ENCODE measurements at places on chromosomes 1 and 21. TPM values are rescaled to one million over a fixed set of nuclear protein-coding genes. Genes with fewer than 3 reads are reported as not detected.

GRCh38 chr1:159092036-159092760 lies 15.6 kb upstream of the AIM2 start:
- ATAC-seq = no peak

DNA sequence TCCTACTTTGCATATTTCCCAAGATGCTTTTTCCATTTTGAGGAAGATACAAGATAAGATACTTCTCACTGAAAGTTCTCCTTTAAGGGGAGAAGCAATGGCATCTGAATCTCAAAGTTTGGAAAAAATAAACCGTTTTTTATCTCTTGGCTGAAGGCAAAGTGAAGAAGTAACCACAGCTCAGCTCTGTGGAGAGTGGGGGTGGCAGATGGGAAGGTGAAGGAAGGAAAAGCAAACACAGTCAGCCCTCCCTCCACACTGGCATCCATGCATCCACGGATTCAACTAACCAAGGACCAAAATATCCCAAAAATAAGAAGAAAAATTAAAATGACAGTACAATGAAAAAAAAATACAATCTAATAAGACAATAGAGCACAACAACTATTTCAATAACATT lies 211.1 kb downstream of the RGS7 start:
- ATAC-seq = no peak

DNA sequence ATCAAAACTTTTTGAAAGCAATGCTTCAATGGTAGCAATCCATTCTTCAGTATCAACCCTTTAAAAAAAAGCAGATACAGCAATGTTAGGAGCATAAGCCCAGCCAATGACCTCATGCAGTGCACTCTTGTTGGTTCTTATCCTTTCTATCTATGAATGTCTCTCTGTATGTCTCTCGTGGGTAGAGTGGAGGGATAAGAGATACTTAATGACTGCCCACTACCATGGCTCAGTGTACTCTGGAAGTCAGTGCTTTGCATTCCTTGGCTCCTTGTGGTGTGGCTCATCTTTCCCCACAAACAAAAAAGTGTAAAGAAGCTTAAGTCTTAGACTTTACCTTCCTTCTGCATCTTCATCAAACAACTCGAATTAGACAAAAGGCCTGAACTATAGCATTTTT lies 50.3 kb downstream of the PCSK9 start:
- ATAC-seq = no peak

DNA sequence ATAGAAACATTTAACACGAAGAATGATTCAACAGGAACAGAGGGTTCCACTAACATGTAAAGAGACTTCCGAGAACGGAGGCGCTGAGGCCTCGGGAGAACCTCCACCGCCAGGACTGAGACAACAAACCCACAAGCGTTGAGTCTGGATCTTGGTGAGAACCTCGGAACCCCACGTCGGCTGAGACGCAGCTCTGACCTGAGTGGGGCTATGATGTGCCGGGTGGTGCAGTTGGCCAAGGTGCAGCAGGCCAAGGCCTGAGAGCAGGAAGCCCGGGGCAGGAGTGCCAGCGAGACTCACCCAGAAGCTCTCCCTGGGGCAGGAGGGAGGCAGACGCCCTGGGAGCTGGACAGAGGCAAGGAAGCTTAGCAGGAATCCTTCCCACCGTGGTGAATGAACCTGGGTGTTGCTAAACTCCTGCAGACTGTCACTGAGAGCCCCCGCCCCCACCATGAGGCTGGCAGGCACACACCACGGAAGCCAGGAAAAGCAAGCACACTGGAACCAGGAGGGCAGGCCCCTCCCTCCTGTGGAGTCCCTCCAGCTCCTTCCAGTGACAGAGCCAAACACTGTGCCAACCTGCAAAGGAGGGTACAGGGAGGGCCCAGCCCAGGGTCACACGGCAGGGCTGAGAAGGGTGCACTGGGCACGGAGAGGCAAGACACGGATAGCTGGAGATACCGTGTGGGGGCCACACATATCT lies 34.8 kb downstream of the WDR4 start:
- peak; percentile 71 for ATAC-seq

DNA sequence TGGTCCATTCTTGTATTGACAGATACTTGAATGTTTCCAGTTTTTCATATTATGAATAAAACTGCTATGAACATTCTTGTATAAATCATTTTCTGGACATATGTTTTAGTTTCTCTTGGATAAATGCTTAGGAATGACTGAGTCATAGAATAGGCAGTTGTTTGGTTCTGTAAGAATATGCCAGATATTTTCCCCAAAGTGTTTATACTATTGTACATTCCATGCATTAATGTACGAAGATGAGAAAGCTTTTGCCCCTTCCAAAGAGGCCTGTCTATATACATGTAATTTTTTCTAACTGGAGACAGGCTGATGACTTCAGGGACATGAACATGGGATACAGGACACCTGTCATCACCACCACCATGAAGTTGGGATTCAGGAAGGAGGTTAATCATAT lies 11.3 kb downstream of the NBPF3 start:
- ATAC-seq = no peak

DNA sequence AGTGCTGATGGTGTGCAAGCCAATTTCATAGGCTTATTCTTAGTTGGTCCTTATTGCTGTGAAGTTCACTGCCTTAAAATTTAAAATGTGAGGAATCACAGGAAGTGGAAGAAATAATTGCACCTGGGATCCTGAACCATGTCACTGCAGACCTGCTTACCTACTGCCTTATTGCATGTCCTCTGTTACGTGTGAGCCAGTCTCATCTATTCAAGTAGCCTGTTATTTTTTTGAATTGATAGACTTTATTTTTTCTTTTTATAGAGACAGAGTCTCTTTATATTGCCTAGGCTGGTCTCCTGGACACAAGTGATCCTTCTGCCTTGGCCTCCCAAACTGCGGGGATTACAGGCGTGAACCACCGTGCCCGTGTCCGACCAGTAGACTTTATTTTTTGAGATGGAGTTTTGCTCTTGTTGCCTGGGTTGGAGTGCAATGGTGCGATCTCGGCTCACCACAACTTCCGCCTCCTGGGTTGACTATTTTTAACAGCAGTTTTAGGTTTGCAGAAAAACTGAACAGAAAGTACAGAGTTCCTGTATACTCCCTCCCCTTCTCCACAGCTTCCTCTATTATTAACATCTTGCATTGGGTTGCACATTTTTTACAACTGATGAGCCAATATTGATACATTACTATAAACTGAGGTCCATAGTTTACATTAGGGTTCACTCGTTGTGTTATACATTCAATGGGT lies 14.0 kb upstream of the DISC1 start:
- no peak for ATAC-seq

DNA sequence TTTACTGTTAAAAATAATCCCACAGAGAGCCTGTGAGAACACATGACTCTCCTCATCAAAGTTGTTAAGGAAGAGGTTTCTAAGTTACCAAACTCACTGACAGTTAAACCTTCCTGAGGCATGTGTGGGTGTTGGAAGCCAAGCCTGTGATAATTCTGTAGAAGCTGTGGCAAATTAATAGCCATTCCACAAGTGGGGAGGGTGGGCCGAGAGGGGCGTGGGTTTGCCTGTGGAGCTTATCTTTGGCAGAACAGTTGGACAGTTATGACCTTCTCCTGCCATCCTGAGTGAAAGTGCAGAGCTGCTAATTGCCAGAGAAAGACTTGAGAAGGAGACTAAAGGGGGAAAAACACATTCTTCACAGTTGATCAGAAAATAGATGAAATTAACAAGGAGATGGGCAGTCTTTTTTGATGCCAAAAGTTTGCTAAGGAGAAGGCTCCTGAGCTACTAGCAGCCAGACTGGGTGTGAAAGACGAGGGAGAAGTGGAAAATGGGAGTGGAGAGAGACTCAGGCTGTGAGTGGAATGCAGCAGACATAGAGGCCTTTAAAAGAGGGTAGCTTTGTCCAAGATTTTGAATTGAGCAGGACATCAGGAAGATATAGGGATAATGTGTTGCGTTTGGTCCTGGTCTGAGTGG lies 1.6 kb upstream of the PLA2G2C start:
- ATAC-seq = no peak

DNA sequence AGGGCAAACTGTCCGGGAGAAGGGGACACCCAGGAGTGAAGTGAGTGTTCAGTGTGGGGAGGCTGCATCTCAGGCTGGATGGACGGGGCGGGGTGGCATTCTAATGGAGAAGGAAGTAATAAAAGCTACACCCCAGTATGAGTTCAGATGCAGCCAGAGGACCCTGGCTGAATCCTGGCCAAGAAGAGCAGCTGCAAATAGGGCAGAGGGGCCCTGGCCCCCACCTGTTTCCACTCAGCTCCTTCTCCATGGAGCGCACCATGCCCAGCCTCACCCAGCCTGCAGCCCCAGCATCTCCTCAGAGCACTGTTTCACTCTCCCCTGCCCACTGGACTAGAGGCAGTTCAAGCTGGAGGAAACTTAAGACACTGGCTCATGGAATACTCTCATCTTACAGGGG lies 46.4 kb downstream of the KCND3 start:
- ATAC-seq = no peak

GRCh38 chr1:43750083-43750482 lies 42.7 kb downstream of the ST3GAL3 start:
- no peak for ATAC-seq

DNA sequence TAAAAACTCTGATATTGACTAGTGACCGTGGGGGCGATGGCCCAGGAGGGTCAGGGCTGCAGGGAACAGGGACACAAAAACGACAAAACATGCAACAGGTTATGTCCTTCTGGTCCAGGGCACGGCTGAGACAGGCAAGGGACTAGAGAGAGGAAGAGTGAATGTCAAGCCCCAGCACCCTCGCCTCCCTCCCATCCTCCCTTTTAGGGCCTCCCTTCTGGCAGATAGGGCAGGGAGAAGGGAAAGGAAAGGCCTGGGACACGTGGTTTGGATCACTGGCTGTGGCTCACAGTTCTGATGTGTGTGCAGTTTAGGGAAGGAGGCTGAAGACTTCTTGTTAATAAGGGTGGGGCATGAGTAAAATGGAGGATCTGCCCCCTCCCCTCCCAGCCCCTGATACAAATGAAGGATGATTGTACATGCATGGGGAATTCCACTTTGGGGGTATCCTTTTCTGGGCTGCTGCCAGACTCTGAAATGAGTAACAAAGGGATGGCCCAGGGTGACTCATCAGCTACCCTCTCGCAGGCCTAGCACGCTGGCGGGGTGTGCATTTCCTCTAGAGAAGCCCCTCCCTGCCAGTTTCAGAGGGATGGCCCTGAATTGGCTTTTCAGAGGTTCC lies 14.2 kb downstream of the CAPN2 start:
- peak; percentile 91 for ATAC-seq

DNA sequence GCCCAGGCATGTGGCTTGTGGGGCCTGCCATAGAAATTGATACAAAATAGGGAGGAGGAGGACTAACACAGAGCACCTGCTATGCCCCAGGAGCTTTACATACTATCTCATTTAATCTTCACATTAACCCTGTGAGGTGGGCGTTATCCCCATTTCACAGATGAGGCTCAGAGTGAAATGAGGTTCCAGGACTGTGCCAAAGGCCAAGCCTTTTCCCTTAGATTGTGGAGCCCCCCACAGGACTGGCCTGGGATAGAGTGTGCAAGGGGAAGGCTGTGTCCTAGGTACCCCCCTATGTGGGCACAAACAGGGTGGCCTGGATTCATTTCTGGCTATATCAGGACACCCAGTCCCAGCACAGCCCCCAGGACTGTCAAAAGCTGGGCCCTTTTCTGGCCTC lies 2.2 kb upstream of the DDOST start:
- no peak for ATAC-seq

The MRAP gene
- total RNA-seq = not detected

The NR1I3 gene
- not detected for total RNA-seq

The PTPRU gene
- total RNA-seq = 30.5 TPM

The CRNN gene
- total RNA-seq = 103 TPM

The PDC gene
- not detected for total RNA-seq

The ANKRD65 gene
- total RNA-seq = 16.9 TPM

The TCHHL1 gene
- total RNA-seq = not detected

All from gastroesophageal sphincter (tissue), 4 donors.